Endodermal cell (in vitro differentiated cells): ENCODE measurements at places on chromosomes 1 and 21. TPM values are rescaled to one million over a fixed set of nuclear protein-coding genes. Genes with fewer than 3 reads are reported as not detected.

GRCh38 chr1:92853299-92853698 is 21.5 kb downstream of the RPL5 start:
- DNase-seq = no peak

The BCL2L15 gene
- 0.73 TPM in 1 of 2 replicates, not detected in the other for total RNA-seq

DNA sequence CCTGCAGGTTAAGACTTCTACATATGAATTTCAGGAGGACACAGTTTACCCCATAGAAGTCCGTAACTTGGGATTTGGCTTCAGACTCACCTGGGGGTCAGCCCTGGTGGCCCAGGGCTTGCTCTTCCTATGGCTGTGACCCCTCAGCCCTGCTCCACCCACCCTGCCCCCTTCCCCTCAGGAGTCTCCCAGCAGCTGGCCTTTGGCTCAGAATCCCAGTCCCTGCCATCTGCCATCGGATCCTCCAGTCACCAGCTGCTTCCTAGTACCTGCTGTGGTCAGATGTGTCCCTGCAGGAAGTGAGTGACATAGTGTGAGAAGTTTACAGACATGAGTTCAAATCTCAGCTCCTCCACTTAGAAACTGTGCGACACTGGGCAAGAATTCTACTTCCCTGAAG is 332.6 kb downstream of the NPHP4 start:
- peak; percentile 31 for DNase-seq

The CRP gene
- 0.92 to 1.2 TPM (median 1.2 TPM) in 3 replicates for total RNA-seq

DNA sequence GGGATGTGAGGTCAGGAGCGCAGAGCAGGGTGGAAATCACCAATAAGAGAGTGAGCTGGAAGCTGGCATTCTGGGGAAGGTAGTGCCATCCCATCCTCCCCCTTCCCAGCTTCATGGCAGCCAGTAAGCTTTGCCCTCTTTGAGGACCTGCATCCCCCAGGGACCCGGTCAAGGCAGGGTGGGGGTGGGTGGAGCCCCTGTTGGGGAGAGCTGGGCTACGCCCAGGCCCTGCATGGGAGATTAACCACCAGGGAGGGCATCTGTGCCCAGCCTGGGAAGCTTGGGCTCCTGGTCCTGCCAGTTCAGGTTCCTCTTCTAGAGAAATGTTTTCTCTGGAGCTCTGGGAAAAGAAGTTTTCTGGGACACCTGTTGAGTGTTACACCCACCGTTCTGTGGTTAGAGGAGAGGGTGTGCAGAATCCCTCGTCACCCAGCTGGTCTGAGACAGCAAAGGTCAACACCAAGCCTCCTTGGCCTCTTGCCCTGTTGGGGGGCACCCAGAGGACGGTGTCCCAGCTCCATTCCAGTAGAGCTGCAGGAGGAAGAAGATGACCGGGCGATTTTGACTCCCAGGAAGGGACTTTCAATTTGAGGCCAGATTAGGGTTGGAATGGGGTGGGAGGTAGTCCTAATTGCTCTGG is 30.1 kb upstream of the TENT5C start:
- peak; percentile 32 for DNase-seq

- no peak for DNase-seq
Measured at GRCh38 chr1:232057217-232057895, 430.8 kb downstream of the DISC1 start.

- DNase-seq = no peak
Measured at GRCh38 chr1:180609643-180610555, 21.9 kb upstream of the XPR1 start.

DNA sequence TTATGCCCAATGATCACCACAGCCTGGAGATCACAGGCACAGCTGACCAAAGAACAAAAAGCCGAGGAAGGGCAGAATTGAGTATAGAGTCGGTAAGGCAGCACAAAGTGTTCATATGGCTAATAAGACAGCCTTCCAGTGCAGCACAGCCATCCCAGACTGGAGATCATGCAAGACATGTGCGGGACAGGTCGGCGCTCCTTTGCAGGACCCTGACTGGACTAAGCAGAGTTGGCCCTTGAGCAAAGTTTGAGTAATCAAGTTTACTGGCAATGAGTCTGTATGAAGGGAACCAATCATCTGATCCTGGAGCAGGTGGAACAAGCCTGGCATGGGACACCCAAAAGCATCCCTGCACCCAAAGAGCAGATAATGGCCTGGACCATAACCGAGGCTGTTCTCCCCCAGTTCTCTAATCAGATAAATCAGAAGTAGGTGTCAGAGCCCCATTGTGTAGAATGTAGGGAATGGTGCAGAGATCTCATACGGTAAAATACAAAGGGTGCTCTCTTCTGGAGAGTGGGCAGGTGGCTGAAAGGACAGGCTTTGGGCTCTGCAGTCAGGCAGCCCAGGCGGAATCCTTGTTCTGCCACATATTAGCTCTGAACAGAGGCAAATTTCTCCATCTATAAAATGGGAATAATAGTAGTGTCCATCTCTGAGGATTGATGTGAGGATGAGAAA is 10.7 kb upstream of the DNASE2B start:
- DNase-seq = no peak

GRCh38 chr1:14987829-14988603 is 165.5 kb upstream of the TMEM51 start:
- DNase-seq = no peak

The RAB3B gene
- 53.3 and 58.1 TPM in 2 replicates for total RNA-seq

The LINGO4 gene
- not detected in 3 replicates for total RNA-seq

The TSPAN1 gene
- total RNA-seq = not detected in 2 replicates

- DNase-seq = no peak
Measured at GRCh38 chr21:44458971-44459711, 3.8 kb downstream of the LRRC3 start.

DNA sequence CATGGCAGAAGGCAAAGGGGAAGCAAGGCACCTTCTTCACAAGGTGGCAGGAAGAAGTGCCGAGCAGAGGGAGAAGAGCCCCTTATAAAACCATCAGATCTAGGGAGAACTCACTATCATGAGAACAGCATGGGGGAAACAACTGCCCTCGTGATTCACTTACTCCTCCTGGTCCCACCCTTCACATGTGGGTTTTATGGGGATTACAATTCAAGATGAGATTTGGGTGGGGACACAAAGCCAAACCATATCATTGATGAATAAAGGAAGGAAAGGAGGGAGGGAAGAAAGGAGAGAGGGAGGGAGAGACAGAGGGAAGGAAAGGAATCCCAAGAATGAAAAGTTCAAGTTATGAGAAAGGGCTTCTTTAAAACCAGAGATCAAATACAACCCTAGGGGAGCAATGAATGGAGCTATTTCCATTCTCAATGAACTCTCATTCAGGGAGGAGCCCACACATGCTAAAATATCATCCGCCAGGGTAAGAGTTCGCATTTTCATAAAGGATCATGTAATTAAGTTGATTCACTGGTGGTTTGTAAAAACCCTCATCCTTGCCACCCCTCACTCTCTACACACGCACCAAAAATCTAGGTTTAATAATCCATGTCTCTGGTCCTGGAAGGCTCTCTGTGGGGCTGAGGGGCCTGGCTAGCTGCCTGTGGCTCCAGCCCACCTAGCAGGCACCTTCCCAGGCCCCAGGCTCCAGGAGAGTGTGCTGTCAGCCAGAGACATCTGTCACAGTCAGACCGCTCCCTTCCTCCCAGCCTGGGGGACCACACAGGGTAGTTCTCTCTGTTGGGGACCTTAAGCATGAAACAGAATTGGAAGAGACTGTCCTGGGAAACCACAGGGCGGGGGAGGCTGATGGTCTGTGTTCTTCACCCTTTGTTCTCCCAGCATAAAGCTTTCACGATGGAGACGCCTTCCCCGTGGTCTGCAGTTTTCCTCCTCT is 94.0 kb downstream of the CCDC185 start:
- DNase-seq = peak; percentile 62

The UBL4B gene
- total RNA-seq = not detected in 3 replicates

DNA sequence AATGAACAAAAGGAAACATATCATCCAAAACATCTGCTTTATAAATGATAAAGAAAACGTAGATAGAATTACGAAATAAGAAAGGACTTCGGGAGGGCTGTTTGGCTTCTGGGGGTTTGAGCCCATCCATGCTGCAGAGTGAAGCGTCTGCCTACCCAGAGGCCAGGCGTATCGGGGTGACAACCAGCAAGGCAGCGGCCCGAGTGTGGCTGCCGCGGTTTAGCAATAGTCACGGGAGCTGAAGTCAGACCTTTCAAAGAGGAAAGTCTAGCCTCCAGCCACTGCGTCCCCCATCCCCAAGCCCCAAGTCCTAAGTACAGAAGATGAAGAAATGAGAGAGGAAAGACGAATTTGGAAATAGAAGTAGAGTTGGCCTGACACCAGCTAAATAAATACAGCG is 8.6 kb downstream of the SLC37A1 start:
- DNase-seq = no peak

GRCh38 chr1:228905701-228906101 is 170.4 kb downstream of the RHOU start:
- DNase-seq = no peak

The DNAJC28 gene
- total RNA-seq = 1.8 to 3.9 TPM (median 3.9 TPM) in 3 replicates

GRCh38 chr21:42393443-42393950 is 2.4 kb downstream of the TMPRSS3 start:
- DNase-seq = no peak

GRCh38 chr1:215005078-215005477 is 77.5 kb upstream of the KCNK2 start:
- no peak for DNase-seq

DNA sequence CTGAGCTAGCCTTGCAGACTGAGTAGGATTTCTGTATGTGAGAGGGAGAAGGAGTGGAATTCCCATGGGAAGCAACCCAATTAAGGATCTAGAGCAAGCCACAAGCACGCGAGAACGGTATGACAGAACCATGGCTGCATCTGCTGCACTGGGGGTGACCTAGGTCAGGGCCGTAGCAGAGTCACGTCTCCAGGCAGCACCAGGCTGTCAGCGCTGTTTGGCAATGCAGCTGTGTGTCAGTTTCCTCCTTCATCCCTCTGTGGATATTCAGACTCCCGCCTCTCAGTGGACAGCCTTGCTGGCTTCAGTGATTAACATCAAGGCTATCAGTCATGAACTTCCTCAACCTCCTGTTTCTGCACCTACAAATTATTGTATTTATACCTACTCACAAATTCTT is 118.1 kb upstream of the PPP2R5A start:
- DNase-seq = no peak

The LRRC53 gene
- total RNA-seq = not detected in 3 replicates

DNA sequence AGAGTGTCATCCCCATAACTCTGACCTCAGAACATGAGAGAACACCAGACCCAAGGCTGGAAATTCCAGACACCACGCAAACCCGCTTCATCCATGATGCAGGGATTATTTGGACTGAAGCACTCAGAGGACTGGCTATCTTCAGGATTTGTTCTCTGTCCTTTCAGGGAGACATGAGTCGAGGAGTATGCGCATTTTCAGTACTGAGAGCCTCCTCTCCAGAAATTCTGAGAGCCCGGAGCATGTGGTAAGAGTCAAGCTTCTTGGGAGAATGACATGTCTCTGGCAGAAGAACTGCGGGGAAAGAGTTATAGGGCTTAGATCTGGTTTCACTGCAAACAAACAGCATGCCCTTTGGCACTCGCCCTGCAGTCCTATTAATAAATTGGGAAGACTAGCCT is 6.9 kb downstream of the LAX1 start:
- no peak for DNase-seq

DNA sequence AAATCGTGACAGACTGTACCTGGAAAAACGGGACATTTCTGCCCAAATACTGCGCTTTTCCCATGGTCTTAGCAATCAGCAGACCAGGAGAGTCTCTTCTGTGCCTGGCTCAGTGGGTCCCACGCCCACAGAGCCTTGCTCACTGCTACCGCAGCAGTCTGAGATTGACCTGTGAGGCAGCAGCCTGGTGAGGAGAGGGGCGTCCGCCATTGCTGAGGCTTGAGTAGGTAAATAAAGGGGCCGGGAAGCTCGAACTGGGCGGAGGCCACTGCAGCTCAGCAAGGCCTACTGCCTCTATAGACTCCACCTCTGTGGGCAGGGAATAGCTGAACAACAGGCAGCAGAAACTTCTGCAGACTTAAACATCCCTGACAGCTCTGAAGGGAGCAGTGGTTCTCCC is 203.1 kb downstream of the DENND1B start:
- peak; percentile 42 for DNase-seq

GRCh38 chr1:219385787-219386427 is 212.2 kb downstream of the LYPLAL1 start:
- DNase-seq = peak; percentile 89

The S100A7A gene
- total RNA-seq = not detected in 3 replicates

The TRIM67 gene
- 0.04 and 0.05 TPM in 2 replicates for total RNA-seq

DNA sequence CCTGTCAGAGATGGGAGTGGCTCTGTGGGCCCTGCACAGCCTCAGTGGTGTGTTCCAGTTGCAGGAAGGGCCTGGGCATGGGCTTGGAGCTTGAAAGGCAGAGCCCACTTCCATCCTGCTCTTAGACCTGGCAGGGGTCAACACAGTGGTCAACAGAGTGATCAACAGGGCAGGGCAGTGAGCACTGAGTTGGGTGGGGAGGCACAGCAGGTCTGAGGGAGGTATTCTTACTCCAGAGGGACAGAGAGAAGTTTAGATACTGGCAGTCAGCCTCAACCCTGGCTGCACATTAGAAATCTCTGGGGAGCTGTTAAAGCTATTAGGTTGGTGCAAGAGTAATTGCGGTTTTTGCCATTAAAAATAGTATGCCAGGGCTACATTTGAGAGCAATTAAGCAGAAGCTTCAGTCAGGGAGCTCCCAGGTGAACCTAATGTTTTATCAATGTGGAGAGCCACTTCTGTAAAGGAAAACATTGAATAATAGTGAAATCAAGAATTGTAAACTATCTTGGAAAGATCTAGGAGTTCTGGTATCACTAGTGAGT is 37.7 kb downstream of the SH3BGR start:
- DNase-seq = no peak

DNA sequence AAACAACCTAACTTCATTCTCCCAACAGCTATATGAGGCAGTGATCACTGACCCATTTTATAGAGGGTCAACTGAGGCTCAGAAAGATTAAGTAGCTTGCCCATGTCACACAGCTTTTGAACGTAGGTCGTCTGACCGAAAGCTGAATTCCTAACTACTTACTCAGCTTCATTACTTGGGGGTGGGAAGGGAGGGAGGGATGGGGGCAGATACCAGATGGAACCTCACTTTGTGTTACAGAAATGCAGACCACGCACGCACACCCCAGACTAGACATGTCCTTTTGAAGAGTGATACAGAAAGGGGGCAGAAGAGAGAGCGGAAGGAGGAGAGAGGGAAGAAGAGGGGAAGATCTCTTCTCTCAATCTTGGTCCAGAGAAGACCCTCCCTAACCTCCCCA is 2.3 kb downstream of the ADGRB2 start:
- DNase-seq = no peak

The HCN3 gene
- 7.5 and 8.7 TPM in 2 replicates for total RNA-seq

DNA sequence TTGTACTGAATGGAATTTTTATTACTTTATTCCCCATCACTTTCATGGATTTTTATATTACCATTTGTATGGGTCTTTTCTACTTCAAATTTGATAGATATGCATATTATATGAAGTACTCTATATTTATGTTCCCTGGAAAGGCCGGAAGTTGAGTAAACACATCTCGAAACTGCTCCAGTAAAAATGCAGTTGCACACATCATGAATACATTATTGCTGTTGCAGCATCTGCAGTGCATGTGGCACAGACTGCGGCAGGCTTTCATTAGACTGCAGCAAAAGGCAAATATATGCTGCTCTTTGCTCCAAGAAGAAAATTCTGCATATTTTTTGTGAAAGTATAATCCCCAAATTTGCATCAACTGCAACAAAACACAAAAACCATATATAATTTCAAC is 48.7 kb upstream of the LRRC7 start:
- DNase-seq = no peak

The PGLYRP4 gene
- not detected in 2 replicates for total RNA-seq

GRCh38 chr1:43443197-43443946 is 10.4 kb downstream of the HYI start:
- DNase-seq = peak; percentile 29

GRCh38 chr1:43706598-43707189 is 642 bp upstream of the ST3GAL3 start:
- peak; percentile 84 for DNase-seq
